ENCODE measurements at places on chromosomes 3 and 15.

DNA sequence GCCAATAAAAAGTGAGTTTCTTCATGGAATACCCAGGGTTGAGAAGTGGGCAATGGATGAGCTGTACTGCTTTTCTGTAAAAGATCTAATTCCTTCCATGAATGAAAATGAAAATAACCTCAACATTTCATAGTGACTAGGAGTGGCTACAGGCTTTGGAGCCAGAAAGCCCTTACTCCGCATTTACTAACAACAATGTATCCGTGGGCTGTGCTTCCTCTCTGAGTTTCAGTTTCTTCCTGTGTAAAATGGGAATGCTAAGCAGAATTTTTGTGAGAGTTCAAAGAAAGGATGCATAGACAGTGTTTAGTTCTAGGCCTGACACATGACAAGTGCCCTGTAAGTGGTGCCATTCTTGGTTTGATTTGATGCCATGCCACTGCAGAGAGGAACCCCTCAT, 47.5 kb upstream of the TM4SF1 start:
- no peak for DNase-seq

DNA sequence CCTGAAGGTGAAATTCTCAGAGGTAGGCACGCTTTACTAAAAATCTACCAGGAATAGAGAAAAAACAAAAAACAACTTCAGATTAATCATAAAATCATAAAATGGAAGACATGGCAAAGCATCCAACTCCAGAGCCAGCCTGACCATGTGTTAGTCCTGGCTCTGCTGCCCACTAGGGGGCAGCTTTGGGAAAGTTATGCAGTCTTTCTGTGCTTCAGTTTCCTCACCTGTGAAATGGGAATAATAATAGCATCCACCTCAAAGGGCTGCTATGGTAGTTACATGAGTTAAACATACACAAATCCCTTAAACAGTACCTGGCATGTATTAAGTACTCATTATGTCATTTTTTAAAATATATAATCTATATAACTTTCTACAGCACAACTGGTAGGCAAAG, 52.3 kb downstream of the WNT5A start:
- peak; percentile 44 for DNase-seq

GRCh38 chr15:41577863-41578735, 19.1 kb downstream of the TYRO3 start:
- no peak for DNase-seq

GRCh38 chr15:70356919-70357318, 259.2 kb upstream of the TLE3 start:
- no peak for DNase-seq

DNA sequence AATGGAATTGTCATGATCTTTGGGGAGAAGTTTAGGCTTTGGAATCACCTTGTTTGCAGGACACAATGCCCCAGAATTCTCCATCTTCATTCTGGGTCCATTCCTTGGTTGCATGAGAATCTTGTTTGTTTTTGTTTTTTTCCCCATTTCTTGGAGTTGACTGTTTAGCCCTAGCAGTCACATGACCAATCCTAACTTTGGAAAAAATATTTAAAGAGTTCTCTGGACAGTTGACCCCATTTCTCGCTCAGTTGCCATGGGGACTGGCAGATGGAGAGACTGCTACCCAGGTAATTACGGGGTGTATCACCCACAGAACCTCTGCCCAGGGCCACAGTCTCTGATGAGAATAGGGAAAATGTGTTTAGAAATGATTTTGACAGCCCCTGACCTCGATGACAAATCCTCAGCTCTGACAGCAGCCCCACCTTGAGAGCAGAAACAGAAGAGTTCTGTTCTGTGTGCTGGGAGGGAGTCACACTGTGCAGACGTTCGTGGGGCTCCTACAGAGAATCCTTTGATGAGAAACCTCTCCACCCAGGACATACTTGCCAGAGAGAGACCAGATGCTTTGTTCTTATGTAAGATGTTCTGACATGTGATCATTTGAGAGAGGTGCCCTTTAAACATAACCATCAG, 57.7 kb downstream of the IL16 start:
- DNase-seq = no peak

- DNase-seq = peak; percentile 73
Measured at GRCh38 chr3:194381460-194381875, 11.9 kb upstream of the LRRC15 start.

GRCh38 chr3:160103397-160103796, 114.8 kb downstream of the IL12A start:
- DNase-seq = no peak

- no peak for DNase-seq
Measured at GRCh38 chr15:81942157-81942556, 103.7 kb downstream of the MEX3B start.

- no peak for DNase-seq
Measured at GRCh38 chr15:96172417-96172816, 158.1 kb upstream of the NR2F2 start.

DNA sequence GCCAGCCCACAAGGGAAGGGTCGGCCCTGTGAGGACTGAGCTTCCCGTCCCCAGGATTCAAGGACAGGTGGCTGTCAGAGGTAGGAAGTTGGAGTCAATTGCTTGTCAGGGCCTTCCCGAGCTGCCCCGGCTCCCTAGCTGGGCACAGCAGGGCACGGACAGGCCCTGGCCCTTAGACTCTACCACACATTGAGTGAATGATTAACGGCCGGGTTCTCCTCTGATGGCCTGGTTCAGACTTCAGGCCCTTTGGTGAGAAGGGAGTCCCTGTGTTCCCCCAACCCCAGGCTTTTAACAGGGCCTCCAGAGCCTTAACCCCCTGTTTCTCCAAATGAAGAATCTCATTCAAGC, 16.4 kb upstream of the FGD5 start:
- no peak for DNase-seq

DNA sequence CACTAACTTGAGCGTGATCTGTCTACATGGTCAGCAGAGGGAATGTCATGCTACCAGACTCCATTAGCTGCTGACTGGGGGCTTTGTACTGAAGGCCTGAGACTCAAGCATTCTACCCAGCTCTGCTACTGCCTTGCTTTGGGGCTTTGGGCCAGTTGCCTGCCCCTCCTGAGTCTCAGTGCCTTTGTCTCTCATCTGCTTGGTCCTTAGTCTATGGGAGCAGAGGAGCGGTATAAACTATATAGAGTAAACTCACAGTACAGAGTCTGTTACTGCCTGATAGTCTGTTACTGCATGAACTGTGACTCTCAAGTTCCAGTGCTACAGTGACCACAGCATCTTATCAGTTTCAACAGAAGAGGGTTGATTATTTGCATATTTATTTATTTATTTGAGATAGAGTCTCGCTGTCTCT, 38.5 kb upstream of the C15orf39 start:
- DNase-seq = no peak

GRCh38 chr3:48151058-48151806, 37.0 kb downstream of the CDC25A start:
- DNase-seq = peak; percentile 95

DNA sequence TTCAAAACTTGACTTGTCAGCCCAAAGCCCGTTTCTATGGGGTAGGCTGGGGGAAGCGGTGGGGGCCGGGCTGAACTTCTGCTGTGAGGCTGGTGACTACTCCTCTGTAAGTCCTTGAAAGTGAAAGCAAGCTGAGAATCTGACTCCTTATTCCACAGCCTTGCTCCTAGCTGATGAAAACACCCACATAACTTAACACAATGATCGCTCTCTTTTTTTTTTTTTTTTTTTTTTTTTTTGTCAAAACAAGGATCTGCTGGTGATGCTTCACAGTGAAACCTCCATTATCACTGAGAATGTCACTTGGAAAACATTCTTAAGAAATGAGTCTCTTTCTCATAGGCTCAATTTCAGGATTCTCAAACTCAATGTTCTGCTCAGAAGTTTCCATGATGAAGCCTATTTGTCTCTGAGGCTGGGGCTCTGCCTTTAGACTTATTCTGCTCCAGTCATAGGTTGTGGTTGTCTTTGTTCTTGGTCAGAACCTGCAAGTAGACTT, 31.4 kb upstream of the TKT start:
- peak; percentile 83 for DNase-seq

GRCh38 chr3:35857004-35857403, 217.7 kb downstream of the ARPP21 start:
- no peak for DNase-seq

DNA sequence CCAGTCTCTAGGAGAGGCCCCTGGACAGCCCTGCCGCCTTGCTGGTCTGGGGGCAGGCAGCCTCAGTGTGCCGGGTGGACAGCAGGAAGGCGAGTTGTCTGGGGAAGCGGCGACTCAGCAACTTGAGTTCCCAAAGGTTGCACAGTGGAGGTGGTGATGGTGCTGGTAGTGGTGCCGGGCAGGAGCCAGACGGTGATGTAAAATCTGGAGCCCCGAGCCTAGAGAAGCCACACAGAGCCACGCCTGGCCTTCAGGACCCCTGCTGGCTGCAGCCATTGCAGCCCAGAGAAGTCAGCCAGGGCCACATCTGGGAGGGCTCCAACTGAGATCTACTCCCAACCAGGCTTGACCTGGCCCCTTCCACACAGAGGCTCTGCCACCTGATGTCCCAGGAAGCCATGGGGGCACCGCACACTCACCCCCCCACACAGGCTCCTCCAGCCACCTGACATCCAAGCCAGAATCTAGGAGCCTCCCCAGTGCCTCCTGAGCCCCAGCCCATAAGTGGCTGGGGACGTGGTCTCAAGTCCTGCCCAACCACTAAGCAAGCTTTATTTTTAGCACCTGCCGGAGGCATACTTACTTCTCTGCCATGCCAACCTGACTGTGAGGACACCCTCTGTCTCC, 8.8 kb downstream of the C3orf22 start:
- no peak for DNase-seq

DNA sequence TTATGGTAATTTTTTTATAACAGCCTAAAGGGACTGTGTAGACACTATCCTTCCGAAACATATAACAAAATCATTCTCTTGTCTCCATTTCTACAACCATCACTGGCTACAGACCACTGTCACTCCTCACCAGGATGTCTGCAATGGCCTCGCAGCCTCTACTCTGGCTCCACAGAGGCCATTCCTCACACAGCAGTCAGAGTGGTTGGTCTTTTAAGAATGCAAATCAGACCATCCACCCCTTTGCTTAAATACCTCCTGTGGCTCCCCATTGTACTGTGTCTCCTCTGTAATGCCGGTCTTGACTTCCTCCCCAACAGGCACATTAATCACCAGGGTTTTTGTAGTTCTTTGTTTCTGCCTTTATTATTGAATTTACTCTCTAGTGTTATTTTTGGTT, 344.8 kb downstream of the ERC2 start:
- peak; percentile 77 for DNase-seq

DNA sequence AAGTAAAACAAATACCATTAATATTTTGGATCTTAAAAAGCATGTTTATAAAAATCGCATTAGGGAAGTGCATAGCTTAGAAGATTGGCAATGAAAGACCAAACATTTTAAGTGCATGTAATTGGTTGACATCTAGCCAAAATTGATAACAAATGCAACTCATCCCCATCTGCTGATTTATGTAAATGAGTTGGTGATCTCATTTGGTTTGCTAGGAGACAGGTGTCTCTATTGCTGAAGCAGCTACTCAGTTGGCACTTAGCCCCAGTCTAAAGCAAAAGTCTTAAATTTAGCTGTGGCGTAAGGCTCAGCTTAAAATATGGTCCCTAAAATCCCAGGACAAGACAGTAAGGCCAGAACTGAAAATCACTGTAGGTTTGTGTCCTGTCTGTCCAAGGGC, 113.5 kb upstream of the CHL1 start:
- no peak for DNase-seq

GRCh38 chr15:67025719-67026609, 39.4 kb upstream of the SMAD3 start:
- DNase-seq = no peak

- peak; percentile 72 for DNase-seq
Measured at GRCh38 chr15:90665288-90666134, 51.6 kb upstream of the BLM start.

DNA sequence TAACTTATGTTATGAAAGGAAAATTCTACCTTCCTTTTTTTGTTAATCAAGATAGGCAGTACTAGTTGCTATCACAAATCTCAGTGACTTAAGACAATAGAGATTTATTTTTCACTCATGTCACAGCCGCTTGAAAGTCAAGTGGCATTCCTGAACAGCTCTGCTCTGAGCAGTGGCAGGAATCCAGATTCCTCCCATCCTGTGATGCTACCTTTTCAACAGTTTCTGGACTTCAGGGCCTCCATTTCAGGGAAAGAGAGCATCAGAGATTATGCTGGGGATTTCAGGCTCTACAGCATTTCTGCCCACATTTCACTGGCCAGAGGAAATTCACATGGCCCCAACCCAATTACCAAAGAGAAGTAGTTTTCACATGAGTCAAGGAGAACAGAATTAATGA, 83.4 kb downstream of the IL1RAP start:
- no peak for DNase-seq

- DNase-seq = peak; percentile 55
Measured at GRCh38 chr3:25156626-25157025, 271.4 kb upstream of the RARB start.

GRCh38 chr3:136141891-136142290, 54.2 kb downstream of the MSL2 start:
- no peak for DNase-seq

- no peak for DNase-seq
Measured at GRCh38 chr3:129657261-129658046, 51.0 kb upstream of the PLXND1 start.

DNA sequence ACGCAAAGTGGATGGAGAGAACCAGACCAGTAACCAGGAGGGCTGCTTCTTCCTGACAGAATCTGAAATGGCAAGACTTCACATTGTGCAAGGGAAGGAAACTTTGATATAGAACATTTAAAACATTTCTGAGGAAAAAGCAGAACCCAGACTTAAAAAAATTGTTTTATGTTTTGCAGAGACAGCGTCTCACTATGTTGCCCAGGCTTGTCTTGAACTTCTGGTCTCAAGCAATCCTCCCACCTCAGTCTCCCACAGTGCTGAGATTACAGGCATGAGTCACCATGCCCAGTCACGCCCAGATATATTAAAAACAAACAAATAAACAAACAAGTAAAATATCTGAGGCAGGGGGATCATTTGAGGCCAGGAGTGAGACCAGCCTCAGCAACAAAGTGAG, 46.2 kb downstream of the CRTAP start:
- DNase-seq = no peak

DNA sequence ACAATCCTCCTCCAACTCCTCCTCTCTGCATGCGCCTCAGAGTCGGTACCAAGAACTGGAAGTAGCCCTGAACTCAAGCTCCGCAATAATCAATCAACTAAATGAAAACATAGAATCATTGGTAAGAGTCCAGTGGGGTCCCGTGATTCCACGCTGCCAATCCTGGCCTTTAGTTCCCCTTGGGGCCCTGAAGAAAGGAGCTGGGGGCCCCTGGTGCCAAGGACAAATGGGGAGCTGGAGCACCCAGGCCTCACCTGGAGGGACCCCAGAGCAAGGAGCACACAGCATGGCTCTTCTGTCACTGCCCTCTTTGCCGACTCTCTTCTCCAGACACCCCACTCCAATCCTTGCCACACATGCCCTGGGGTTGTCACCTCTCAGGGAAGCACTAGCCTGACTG, 80.3 kb downstream of the ADAMTS7 start:
- no peak for DNase-seq

GRCh38 chr3:87810452-87811016, 248.3 kb downstream of the CGGBP1 start:
- DNase-seq = no peak

- no peak for DNase-seq
Measured at GRCh38 chr15:90558171-90558573, 28.4 kb downstream of the CRTC3 start.

GRCh38 chr3:124373524-124373923, 356.7 kb upstream of the UMPS start:
- no peak for DNase-seq

GRCh38 chr3:13420045-13420830, at the start of gene NUP210:
NUP210 (minus strand) TSS chr3:13420322; CDS start chr3:13420226, 96 bp downstream.
- DNase-seq = peak; percentile 45

Measured in ELF-1 (cell line).